ENCODE measurements at places on chromosomes 2 and 18. TPM values are rescaled to one million over a fixed set of nuclear protein-coding genes. Genes with fewer than 3 reads are reported as not detected.

ZNF385B gene
- 8.8 TPM for total RNA-seq

HOXD3 gene
- total RNA-seq, result 4.8 TPM

TMEM127 gene
- 35.2 TPM for total RNA-seq

DNA sequence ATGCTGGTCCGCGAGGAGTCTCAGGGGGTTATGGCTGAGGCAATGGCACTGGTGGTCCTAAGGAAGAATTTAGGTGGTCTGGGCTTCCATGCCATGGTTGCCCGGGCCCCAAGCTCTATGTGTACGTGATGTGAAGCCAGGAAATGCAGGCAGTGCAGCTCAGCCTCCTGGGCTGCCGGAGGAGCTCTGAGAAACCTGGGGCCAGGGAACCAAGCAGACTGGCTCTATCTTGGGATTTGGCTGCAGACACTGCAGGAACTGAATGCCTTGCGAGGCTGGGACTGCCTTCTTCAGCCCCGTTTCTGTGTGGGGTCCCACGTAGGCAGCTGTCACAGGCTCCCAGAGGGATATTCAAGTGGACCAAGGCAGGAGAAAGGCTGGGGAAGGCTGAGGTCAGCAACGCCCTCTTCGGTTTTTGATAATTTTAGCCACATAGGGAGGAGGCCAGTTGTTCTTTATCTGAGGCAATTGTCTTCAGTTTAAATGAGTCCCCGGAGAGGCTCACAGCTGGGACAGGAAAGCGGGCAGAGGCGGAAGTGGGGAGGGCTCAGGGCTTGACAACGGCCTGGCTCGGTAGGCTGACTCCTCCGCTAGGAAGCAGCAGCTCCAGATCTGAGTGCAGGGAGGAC, 77.7 kb downstream of the RHOB start:
- no peak for DNase-seq

DNA sequence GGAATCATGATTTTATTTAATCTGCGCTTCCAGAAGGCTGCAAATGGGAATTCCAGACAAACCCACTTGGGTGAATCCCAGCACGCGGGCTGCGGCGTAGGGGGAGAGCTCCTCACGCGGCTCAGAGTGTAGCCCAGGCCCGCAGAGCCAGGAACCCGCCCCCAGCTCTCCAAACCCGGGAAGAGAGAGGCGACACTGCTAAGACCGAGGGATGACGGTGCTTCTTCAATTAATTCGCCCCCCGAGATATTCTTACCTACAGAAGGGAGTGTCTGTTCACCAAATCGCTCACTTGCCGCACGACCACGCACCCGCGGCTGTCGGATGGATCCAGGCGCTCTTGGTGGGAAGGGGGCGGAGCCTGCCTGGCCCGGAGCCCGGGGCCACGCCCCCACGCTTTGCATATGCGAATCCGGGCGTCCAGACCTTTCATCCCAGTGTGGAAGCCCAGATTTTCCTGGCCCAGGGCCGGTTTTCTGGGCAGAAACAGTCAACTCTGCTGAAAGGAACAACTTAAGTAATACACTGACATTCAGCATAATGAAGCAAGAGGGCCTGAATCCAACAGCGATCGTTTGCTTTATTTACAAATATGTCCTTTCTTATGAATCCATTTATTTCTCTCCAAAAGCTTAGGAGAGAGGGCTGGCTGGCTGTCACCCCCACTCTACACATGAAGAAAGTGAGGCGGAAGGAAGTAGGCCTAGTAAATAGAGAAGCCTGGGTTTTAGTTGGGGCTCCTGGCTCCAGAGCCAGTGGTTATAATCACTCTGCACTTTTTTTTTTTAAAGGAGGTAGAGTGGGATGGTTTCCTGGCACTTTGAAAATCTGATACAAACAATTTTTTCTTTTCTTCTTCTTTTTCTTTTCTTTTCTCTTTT, at the start of gene SLC19A3:
TSS of gene SLC19A3 (minus strand) at position 342 of the 881 bp plus-strand sequence. CDS start 15,710 bp downstream, outside the sequence.
- DNase-seq, result peak; percentile 74

- DNase-seq, result no peak
Observed at GRCh38 chr2:74081030-74081762, 66.5 kb downstream of the BOLA3 start.

GRCh38 chr2:160596441-160596840, 102.8 kb upstream of the RBMS1 start:
- DNase-seq, result no peak

DNA sequence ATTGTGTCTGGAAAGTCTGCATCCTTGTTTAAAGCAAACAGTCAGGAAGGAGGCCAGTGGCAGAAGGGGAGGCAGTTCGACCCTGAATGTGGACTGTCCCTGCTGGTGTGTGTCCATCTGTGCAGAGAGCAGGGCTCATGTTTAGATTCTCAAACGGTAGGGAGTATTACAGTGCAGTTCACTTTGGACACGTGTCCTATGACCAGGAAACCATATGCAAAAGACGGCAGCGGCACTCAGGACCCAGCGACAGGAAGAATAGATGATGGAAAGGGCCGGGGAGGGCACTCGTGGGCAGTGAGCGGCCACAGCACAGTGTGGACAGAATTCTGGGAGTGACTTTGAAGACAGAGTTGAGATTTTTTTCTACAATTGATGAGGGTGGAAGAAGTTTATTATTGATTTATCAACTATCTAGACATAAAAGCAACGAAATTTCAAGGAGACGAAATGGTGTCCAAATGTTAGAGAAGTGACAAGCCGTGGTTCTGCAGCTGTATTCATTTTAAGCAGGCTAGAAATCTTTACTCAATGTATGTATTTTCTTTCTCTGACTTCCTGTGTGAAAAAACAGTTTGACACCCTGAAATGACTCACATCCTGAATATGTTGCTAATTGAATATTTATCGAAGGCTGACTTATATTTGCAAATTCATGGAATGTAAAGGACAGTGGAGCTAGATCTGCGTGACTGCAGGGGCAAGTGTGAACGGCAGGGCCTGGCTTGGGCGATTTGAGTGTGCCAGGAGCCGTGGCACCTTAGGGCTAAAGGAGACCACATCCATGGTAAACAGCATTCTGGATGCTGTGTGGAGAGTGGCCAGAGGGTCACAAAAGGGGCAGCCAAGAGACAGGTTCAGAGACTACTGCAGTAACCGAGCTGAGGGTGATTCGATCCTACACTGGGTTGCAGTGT, 214.2 kb downstream of the PTGR3 start:
- DNase-seq, result no peak

GRCh38 chr2:196696423-196697079, 57.0 kb downstream of the CCDC150 start:
- no peak for DNase-seq

DNA sequence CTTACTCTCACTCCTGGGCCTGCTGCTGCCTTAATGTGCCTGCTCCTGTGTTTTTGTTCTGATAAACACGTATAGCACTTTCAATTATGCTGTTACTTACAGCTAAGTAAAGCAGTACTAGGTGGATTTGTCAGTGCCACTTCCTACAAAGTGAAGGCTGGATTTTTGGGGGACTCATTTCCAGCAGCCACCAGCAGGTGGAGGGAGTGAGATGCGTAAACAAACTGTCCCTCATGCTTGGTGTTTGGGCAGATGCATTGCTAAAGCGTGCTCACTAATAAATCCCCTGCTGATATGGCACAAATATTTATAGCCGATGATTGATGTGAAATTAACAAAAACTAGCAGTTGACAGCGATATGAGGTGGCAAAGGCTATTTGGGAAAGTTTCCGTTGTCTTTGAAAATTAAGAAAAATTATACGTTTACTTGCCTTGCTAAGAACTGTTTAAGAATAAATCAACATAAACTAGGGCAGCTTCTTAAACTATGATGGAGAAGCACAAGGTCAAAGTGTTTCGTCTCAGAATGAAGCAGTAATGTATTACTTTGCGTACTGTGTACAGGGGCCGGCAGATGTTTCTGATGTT, 101.7 kb downstream of the AGAP1 start:
- DNase-seq, result peak; percentile 73

GRCh38 chr2:26526589-26526988, 48.7 kb upstream of the OTOF start:
- no peak for DNase-seq

GRCh38 chr2:225434014-225434413, 34.5 kb downstream of the NYAP2 start:
- DNase-seq, result no peak

All from breast epithelium (tissue), 4 donors.